ENCODE measurements at places on chromosomes 4 and X.

- DNase-seq: no peak
Observed at GRCh38 chrX:143536176-143536575, 18.9 kb upstream of the SPANXN3 start.

GRCh38 chr4:2651546-2651945, 104.6 kb downstream of the TNIP2 start:
- DNase-seq: no peak

DNA sequence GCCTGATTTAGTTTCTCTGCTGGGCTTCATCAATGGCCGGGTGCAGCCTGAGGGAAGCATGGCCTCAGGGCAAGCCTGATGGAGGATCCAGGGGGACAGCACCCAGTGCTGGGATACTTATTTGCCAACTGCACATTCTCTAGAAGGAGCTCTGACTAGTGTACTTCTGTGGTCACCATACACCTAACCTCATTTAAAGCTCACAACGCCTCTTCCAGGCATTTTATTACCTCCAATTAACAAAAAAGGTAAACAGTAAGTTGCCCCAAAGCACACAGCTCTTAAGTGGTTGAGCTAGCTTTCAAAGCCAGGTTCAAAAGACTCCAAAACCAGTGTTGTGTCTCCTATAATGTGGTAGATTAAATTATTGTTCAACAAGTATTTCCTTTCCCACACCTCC, 26.8 kb upstream of the ATXN3L start:
- DNase-seq: no peak

- DNase-seq: no peak
Observed at GRCh38 chr4:118760092-118760491, 74.9 kb downstream of the METTL14 start.

- no peak for DNase-seq
Observed at GRCh38 chrX:72368796-72369195, 63.1 kb upstream of the CITED1 start.

Data from HAP-1 (cell line).